ENCODE measurements at places on chromosomes 13 and 19.

DNA sequence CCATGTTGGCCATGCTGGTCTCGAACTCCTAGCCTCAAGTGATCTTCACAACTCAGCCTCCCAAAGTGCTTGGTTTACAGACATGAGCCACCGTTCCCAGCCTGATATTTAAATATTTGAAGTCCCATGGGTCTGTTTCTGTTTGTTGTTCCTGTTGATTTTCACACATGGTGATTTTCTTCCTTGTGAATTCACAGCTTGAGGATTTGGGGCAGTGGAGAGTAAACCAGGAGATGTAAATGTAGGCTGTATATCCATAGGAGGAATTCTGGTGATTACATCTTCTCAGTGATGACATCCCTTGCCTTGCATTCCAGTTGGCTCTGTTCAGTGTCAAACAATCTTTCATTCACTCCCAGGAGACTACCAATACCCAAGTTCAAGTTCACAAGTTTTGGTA, 471.9 kb downstream of the KCTD12 start:
- no peak for DNase-seq

DNA sequence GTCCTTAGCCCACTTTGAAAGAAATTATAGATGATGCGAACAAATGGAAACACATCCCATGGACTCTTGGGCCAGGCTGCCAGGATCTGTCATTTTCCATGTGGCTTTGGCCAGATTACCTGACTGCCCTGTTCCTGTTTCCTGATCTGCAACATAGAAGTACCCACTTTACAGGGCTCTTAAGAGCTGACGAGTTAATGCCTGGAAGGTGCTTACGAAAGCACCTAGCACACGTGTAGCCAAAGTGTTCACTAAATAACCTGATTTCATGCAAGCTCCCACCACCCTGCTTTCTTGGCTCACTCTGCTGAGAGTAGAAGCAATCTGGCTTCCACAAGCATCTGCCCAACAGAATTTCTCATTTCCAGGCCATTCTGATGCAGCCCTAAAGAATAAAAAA, 575.2 kb downstream of the MYO16 start:
- no peak for DNase-seq

- DNase-seq, result no peak
These were observed 27.4 kb downstream of the CEBPA start for GRCh38 chr19:33274663-33275558.

GRCh38 chr13:67763984-67764383, 533.8 kb upstream of the PCDH9 start:
- no peak for DNase-seq

- no peak for DNase-seq
These were observed 13.2 kb upstream of the URI1 start for GRCh38 chr19:29928831-29929230.
